ENCODE measurements at places on chromosomes 2 and 18.

DNA sequence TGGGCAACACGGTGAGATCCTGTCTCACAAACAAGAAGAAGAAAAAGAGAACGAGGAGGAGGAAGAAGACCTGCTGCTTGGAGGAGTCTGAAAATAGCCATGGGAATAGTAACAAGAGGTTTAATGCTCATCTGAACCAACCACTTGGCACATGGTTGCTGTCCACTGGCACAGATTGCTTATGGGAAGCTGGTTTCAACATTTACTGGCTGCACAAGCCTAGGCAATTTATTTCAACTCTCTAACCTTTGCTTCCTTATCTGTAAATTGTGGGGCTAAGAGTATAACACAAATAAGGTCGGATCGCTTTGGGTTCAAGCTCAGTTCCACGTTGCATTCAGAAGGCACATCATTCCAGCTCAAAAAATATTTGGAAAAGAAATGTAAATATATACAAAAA is 14.2 kb upstream of the RHOB start:
- no peak for DNase-seq

DNA sequence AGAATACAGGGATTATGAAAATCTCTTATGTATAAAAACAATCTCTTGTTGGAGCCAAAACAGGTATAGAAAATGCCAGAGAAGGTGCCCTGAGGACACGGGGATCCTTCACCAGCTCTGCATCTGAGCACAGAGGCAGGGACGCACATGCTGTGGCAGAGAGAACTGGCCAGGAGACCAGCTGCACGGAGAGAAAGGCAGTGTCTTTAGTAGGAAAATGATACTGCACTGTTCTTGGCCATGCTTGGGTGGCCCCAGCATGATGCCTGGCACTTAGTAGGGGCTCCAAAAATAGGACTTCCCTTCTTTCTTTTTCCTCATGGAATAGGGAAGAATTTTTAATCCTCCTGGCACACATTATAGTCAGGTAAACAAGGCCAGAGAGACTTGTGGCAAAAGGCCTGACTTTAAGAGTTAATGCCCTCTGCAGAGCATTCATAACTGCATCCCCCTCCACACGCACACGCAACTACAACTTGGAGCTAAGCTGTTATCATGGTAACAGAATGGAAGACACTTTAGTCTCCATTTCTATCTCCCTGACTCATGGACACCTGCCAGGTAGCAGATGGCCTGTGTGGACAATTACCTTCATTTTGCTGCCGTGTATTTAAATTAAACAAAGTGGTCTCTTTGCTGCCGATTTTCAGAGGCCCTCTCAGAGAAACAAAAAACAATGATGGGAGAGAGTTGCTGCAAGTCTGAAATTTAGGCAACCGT is 59.7 kb upstream of the DNMT3A start:
- no peak for DNase-seq

- DNase-seq, result peak; percentile 33
These were observed 44.4 kb upstream of the TWSG1 start for GRCh38 chr18:9290156-9290555.

GRCh38 chr2:174606336-174606735 is 8.7 kb upstream of the WIPF1 start:
- peak; percentile 94 for DNase-seq

- DNase-seq, result no peak
These were observed 20.8 kb downstream of the RALBP1 start for GRCh38 chr18:9495916-9496705.

DNA sequence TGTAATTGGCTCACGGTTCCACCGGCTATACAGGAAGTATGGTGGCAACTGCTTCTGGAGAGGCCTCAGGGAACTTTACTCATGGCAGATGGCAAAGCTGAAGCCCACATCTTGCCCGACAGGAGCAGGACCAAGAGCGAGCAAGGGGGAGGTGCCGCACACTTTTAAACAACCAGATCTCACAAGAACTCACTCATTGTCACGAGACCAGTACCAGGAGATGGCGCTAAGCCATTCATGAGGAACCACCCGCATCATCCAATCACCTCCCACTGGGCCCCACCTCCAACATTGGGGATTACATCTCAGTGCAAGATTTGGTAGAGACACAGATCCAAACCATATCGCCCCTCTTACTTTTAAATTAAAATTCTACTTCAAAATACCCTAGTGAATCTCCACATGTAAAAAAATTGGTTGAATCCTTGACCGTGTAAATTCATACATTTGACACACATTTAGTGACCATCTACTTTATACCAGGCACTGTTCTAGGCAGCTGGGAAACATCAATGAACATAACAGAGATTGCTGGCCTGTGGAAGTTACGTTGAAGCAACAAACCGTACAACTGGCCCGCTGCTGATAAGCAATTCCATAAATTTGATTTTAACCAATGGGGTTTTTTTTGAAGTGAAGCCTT is 87.6 kb downstream of the ALPK2 start:
- DNase-seq, result no peak

DNA sequence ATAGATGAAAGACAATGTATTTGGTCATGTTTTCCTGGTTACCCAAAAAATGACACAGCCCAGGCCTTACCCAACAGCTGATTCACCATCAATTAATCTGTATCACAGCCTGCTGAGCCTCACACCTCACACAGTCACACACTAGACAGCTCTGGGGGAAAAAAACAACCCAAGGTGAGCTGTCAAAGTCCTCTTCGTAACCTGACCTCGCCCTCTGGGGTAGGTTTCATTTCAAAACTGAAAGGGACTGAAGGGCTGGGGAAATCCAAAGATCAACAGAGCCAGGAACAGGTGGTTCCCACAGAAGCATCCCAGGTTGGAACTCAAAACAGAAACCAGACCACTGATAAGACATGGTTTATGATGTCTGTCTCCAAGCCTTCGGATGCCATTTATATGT is 18.2 kb upstream of the PCBP1 start:
- DNase-seq, result no peak

- DNase-seq, result peak; percentile 22
These were observed 104.2 kb downstream of the SH3BP4 start for GRCh38 chr2:235055891-235056516.

GRCh38 chr2:154400563-154401290 is 297.8 kb upstream of the KCNJ3 start:
- no peak for DNase-seq

GRCh38 chr2:10036095-10036884 is 7.1 kb upstream of the KLF11 start:
- DNase-seq, result peak; percentile 79

DNA sequence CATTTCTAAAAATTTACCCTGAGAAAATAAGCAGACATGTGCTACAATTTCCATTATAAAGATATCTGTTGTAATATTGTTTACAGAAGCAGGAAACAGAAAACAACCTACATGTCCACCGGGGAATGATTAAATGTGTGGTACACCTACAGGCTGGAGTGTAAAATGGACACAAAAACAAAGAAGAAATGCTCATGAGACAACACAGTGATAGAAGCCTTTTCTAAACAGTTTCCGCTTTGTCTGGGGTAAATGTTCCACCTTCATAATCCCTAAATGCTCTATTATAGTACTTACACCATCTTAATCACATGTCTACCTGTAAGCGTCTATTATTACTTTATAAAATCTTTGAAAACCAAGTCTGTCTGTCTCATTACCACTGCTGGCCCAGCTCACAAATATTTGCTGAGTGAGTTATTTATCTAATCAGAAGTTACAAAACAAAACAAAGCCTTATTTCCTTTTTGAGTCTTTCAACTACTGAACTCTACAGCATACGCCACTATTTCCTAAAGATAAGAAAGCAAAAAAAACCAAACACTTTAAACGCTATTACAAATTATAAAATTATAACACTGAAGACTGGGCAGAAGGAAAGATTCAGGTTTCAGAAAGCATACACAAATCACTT is 95.3 kb downstream of the PIGN start:
- no peak for DNase-seq

DNA sequence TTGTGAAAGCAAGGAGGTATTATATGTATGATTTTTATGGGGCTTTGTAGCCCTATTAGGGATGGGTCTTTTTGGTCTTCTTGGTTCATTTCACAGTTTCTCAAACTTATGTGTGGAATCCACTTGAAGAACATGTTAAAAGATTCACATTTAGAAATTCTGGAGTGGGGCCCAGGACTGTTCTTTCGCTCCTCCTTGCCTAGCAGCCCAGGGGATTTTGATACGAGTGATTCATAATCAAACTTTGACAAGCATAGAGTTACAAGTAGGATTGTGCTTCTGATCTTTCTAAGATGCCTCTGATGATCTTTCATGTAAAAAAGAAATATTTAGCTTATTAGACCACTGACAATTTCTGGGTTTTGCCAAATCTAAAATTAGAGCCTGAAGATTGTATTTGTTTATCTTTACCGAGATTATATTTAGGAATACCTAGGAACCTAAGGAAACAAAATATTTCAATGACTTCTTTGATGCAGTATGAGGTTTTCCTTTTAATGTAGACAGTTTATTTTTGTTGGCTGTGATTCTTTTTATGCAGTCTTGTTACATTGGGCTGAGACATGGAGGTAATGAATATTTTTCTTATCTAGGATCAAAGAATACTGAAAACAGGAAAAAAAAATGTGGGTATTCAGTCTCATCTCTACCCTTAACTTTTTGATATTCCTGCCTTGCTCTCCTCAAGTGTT is 324.0 kb downstream of the PARD3B start:
- peak; percentile 9 for DNase-seq

- no peak for DNase-seq
These were observed 85.5 kb upstream of the ZSWIM2 start for GRCh38 chr2:186934420-186934819.

DNA sequence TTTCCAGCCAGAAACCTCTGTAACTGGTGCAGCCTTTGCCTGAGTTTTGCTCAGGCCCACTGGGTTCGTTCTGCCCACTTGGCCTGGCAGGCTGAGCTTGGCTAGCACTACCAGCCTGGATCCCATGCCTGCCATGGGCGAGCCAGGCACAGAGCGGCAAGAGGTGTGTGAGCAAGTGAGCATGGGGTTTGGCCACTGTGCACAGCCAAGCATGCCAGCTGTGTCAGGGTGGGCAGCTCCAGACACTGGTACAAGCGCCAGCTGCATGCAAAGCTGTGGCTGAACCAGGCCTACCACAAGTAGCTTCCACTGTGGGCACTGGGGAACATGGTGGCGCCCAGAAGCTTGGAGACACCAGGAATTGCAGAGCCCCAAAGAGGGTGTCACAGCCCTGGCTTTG is 56.3 kb upstream of the LDAH start:
- DNase-seq, result no peak

DNA sequence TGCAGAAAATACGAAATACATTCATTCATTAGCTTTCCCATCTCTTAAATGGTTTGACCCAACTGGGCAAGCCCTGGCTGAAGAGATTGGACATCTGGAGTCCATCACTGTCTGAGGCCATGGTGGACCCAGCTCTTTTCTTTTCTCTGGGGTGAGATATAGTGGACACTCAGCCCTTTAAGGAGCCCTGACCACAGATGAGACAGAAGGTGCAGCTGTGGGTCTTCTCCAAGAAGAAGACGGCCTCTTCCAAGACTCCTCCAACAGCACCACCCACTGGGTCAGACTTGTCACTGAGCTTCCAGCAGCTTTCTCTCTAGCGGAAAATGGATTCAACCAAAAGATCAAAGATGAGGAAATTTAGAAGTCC is 27.2 kb downstream of the TWIST2 start:
- peak; percentile 70 for DNase-seq

DNA sequence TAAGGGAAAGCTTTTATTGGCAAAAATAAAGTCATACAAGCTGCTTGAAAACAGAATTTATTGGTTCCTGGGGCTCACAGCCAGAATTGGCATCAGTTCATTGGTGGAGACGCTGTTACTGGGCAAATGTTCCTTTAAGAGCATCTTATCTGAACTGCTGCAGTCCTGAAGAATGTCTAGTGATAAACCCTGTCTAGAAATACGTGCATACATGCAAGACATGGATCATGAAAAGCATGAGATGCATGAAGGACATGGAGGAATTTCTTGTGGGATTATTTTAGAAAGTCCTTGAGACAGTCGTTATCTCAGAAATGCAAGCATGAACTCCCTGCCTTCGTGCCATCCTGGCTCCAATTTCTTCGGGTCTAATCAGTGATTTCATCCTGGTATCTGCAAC is 32.5 kb upstream of the FHOD3 start:
- DNase-seq, result no peak
